ENCODE measurements at places on chromosomes 1 and 21.
A peak's percentile ranks its signal among the peaks of the same experiment; 100 is the strongest.

DNA sequence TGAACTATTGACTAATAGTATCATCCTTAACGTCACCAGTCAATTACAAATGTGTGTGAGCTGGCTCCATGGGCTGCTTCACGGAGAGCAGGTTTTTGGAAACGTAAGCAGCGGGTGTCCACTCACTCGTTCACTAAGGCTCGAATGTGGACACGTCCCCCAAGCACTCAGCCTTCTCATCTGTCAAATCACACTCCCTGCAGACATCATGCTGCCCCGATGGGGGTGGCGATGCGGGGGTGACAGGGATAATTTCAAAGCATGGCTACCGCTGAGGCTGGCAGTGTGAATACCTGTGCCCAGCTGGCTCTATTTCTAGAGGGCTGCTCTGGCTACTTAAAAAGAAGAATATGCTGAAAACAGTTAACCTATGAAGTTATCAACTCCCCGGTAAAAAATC lies 71.3 kb downstream of the CAPZB start:
- no peak for DNase-seq

GRCh38 chr1:157136133-157136532 lies 2.1 kb downstream of the ETV3 start:
- no peak for DNase-seq

DNA sequence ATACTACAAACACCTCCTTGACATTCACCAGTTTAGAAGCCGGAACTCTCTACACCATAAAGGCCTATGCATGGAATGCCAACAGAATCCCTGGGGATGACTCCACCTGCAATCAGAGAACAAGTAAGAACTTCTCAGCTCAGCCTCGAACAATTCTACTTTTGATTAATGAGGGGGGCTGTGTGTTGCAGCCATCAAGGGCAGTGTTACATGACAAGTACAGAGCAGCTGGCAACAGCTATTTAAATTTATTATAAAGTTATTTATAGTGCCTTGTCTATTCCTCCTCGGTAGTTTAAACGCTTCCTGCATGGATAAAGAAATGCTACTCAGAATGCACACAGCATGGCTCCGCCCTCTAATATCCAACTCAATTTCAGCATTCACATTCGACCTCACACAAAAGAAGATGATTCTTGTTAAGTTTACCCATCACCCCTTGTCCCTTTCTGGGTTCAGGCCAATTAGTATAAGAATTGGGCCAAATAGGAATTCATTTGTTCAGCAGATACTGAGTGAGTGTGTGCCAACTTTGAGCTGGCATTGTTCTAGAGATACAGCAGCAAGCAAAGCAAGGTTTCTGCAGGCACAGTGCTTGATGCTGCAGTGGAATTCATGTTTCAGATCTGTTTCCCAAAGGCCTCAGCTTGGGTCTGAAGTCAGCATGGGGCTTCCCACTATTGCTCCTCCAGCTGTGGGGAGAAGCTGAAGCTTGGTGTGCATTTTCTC lies 6.4 kb downstream of the FNDC7 start:
- DNase-seq = no peak

GRCh38 chr1:82700476-82700875 lies 899.7 kb downstream of the ADGRL2 start:
- no peak for DNase-seq

DNA sequence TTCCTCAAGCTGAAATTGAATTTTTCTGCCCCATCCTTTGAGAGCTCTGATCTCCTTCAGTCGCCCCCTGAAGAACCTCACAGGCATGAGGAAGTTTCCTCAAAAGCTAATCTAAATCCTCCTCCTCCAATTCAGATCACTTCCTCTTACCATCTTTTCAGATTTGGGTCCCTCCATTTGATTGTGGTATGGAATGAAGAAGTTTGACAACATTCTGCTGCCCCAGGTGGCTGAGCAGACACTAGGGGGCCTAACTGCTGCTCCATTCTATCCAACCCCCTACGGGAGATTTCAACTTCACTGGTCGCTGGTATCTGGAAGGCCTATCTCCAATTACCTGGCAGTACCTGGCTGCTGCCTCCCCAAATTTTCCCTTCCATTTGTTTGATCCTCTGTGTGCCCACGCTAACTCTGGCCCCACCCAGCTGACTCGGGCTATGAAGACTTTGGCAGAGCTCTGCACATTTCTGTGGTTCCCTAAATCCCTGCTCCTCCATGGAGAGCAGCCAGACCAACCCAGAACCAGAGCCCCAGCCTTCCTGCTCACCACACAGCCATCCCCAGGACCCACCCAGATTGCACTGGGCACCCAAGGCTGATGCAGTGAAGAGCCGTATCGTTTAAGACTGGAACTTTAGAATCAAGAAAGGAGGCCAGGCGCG lies 7.8 kb downstream of the IRF6 start:
- DNase-seq = peak; percentile 59

GRCh38 chr1:110684491-110684890 lies 9.8 kb upstream of the KCNA3 start:
- no peak for DNase-seq

Data from OCI-M1 (cell line).